CD4-positive, alpha-beta T cell treated with Interferon gamma for 1 hour (primary cell): ENCODE measurements at places on chromosomes 7 and 10.

DNA sequence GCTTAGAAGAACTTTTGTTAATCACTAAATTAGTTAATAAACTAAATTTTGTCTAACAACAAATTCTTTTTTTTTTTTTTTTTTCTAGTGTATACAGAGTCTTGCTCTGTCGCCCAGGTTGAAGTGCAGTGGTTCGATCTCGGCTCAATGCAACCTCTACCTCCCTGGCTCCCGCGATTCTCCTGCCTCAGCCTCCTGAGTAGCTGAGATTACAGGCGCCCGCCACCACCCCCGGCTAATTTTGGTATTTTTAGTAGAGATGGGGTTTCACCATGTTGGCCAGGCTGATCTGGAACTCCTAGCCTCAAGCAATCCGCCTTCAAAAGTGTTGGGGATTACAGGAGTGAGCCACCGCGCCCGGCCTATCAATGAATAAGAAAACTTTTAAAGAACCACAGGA, 1.1 kb upstream of the IQUB start:
- no peak for DNase-seq

DNA sequence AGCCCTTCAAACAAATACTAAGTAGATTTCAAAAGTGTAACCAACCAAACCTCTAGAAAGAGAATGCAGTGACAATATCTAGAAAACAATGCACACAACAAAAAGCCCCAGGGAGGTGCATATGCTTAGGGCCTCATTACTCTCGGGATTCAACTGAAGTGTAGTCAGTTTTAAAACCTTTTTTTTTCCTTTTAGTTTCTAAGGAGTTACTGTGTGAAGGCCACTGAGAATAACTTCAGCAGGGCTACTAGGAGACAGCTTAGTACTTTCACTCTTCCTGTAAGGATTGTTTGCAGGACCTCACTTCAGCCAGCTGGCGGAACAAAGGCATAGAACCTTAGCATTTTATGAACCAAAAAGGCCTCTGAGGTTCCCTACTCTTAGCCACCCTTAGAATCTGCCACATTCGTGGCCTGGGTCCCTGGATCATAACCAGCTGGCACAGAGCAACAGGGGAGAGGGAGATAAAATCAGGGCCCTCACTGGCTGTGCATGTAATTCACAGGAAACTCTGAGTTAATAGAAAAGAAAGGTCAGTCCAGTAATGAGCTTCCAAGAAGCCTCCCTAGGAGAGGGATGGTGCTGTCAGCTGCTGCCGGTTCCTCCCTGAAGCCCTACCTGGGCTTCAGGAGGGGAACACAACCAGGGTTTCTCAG, 3.6 kb downstream of the VOPP1 start:
- no peak for DNase-seq

GRCh38 chr7:120181499-120181898, 91.5 kb upstream of the KCND2 start:
- no peak for DNase-seq

DNA sequence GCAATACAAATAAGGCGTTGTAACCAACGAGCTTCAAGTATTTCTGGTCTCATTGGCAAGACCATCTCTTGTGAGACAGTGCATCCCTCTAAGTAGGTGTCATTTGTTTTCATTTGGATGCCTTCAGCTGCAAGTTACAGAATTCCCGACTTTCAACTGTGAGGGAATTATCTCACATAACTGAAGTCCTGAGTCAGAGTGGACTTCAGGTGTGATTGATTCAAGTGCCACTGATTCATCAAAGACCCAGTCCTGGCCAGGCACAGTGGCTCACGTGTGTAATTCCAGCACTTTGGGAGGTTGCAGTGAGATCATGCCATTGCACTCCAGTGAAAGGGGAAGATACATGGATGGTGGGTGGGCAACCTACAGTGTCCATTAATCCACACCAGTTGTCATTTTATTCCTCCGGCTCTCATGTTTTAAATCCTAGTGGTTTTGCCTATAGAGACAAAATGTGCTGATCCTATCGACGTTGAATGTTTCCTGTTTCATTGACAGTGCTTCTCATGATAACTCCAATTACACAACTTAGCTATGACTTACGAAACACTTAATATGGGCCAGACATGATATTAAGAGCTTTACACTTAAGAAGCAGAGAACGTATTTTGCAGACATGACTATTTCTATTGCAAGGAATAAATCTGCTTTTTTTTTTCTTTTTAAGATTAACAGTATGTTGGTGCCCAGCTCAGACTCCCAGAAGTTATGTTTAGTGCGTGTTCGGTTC, 268.0 kb downstream of the FRMD4A start:
- DNase-seq: no peak

- DNase-seq: no peak
Measured at GRCh38 chr10:111430070-111430469, 353.2 kb downstream of the ADRA2A start.

DNA sequence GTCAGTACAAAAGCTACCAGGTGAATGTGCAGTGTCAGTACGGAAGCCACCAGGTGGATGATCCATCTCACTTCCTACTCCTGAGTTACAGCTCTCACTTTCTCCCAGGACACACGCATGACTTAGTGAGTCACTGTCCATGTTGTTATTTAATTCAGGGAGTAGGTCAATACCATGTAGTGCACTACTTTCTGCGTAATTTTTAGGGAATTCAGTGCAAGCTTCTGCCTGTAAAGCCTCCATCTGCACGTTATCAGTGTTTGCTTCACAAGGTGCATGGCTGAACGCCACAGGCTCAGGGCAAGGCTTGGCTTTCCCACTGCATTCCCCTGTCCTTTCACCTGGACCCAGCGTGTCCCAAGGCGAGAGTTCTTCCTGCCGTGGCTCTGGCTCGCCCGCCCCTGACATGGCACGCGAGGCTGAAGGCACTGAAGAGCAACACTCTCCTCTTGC, 59.5 kb downstream of the LARP4B start:
- DNase-seq: no peak

DNA sequence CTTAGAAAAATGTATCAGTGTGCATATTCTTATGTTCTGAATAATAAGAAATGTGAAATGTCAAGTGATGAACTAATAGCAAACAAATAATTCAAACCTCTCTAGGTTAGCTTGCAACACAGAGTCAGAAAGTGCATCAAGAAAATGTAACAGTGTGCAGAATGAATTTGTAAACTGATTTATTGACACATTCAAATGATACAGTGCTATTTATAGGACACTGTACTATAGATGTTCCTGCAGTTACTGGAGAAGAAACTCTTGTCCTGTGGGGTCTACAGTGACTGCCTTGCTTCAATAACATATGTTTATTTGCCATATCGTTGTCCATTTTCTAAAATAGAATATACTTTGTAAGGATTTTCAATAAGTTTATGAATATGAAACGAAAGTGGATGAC, 639.0 kb downstream of the CNTNAP2 start:
- DNase-seq: no peak

- no peak for DNase-seq
Measured at GRCh38 chr10:76358743-76359395, 927.4 kb downstream of the LRMDA start.

DNA sequence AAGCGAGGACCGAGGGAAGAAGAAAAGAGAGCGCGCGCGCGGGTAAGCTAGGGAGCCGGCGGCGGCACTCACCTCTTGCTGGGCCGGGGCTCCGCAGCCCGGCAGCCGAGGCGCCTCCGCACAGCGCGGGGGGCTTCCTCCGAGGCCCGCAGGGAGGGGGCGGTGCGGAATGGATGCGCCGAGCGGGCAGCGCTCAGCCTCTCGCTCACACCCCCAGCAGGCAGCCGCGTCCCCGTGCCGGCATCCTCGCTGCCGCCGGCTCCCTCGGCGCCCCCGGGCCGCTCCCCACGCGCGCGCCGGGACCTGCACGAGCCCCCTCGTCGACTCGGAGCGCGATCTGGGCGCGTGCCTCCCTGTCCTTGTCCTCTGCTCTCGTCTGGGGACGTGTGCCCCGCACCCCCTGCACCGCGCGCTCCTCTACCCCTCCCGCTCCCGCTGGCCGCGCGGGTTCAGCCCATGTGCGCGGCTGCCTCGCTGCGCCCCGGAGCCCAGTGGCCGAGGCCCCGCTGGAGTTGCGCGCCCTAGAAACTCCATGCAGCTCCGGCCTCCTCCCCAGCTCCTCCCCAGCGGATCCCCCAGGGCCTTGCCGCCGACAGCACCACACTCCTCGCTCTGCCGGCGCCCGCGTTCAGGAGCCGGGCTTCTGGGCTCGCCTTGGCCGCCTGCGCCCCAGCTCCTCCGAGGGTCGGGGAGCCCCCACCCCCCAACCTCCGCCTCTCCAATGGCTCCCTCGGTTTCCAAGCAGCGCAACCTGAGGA, 75.3 kb downstream of the CALN1 start:
- no peak for DNase-seq

DNA sequence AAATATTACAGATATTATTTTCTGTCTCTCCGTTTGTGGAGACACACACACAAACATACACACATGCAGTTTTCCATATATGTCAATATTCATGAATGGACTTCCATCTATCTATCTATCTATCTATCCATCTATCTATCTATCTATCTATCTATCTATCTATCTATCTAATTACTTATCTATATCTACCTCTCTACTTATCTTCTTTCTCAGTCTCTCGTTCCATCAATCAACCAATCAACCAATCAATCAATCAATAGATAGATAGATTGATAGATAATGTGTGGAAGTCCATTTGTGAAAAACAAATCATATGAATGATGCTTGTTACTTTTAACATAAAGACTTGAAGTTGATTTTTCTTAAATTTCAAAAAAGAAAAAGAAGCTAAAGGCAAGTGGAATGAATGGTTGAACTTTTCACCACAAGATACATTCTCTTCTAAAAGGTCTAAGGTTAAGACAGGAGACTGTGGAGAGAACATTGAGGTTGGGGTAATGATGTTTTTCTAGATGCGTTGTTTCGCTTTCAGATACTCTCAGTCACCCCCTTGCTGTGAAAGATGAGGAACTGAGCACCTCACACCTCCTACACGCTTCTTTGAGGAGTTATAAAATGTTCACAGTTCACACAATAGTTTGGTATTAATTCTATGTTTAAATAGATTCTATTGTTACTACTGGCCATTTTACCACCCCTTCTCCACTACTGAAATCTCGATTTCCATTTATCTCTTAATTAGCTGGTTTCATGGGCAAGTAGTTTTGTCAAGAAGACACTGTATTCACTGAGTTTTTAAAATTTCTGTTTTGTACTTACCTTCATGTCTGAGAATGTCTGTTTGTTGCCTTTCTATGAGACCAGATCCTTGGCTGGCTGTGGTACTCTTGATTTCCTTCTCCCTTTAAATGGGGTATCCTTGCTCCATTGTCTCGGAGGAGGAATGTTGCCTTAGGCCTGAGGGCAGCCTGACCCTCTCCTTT, 114.1 kb downstream of the EMX2 start:
- no peak for DNase-seq
